Epithelial cell of prostate (primary cell): ENCODE measurements at places on chromosomes 12 and 14.
A peak's percentile ranks its signal among the peaks of the same experiment; 100 is the strongest.

DNA sequence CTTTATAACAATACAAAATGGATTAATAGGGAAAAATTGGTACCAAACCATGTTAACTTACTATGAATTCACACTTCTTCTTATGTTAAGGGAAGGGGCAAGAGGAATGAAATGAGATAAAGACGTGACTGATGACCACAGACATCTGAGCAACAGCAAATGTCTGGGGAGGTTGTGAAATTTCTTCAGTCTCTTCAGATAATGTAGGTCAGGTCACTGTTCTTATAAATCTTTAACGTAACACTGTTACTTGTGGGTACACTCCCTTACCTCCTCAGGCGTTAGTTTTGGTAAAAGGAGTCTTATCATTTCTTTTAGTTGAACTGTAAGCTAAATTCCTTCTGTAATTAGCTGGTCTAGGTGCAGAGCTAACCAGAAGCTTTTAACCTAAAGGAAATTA lies 405.0 kb upstream of the LRFN5 start:
- DNase-seq, result no peak

- DNase-seq, result no peak
Observed at GRCh38 chr12:117580718-117581062, 219.3 kb upstream of the NOS1 start.

DNA sequence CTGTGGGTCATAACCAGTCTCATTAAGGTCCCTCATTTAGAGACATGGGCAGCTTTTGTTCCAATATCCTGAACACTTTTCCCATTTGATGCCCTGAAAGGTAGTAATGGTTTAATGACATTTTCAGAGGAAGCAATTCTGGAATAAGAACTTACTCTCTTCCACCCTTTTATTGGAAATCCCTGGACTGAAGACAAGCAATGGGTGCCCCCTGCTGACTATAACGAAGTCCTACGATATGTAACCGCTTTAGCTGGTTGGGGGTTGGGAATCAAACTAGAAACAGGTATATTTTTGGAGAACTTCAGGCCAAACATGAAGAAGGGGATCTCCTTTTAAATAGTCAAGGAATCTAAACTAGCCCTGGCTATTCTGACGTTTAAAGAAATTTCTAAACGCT lies 20.5 kb downstream of the SARNP start:
- no peak for DNase-seq

GRCh38 chr14:89614009-89614691 lies 197.1 kb upstream of the FOXN3 start:
- DNase-seq, result no peak

DNA sequence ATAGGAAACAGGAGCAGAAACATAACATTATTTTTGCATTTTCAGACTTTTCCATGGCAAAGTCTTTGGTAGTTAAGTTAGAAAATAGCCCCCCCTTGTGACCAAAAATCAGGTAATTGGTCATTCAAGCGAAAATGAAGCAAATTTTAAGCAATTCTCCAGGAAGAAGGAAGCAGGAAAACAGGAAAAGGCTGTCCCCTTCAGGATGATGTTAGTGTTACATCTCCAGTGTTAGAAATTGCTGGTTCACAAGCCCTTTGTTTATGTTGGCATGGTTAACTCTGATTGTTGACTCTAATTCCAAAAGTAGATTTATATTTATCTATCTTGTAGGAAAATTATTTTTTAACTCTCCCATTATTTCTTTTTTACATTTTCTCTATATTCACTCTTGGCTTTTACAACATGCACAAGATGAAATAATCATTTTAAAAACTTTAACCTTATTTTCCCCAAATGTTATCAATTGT lies 18.8 kb upstream of the GAS2L3 start:
- DNase-seq, result peak; percentile 29

DNA sequence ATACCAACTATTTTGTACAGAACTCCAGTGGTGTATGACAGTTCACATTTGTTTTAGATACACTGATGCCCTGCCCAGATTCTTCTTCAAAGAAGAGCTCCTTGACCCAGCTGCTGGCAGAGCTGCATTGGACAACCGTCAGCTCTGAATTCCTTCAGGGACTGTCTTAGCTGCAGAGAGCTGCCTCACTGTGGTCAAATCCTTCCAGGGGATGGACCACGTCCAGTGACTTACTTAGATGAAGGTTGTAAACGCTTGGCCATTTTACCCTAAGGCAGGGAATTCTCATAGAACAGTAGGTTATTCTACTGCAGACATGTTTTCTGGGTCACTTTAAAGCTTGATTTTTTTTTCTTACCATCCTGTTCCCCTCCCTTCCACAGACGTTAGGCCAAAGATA lies 905.0 kb upstream of the ATXN7L3B start:
- no peak for DNase-seq

DNA sequence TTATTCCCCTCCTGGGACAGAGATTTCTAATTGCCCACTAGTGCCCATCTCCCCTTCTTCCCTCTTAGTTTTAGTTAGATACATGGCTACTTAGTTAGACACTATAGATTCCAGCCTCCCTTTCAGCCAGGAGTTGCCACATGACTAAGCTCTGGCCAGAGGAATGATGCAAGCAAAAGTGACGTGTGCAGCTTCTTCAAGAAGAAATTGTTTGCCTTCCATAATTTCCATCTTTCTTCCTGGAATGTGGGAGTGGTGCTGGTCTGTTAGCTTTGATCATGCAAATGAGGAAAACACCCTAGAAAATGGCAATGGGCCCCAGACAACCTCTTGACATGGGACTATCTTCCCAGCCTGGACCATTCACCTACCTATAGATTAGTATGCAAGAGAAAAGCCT lies 21.4 kb downstream of the CCDC177 start:
- no peak for DNase-seq

GRCh38 chr12:77610446-77610845 lies 220.2 kb upstream of the NAV3 start:
- DNase-seq, result no peak

DNA sequence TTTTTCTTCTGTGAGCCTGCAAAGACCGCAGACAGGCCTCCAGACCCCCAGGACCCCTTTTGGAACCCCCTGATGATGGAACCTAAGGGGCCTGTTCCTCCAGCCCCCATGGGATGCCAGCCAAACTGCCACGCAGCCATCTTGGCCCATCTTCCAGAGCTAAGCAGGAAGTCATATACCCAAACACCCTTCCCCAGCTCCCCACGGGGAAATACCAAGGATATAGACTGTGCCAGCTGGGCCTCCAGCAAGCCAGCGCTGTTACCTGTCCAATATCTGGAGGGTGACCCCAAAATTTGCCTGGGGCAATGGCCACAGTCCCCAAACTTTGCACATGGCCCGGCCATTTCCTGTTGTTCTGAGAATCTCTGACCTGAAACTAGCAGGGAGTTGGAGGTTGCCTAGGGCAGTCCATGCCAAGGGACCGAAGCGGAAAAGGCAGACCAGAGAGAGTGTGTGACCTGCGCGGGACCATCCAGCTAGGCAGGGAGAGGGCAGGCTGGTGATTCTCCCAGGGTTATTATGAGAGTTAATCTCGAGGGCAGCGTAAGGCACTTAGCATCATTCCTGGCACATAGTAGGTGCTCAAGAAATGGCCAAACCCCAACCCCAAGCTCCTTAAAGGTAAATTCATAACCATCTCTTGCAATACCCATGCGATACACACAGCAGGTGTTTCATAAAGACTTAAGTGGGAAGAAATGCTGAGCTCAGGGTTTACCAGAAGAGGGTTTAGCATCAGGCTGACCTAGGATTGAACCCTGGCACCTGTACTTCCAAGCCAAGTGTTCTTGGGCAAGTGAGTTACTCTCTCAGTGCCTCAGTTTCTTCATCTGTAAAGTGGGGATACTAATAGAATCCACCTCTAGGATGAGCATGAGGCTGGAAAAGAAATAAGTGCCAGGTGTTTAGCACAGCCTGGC lies 2.6 kb upstream of the RASAL1 start:
- no peak for DNase-seq

DNA sequence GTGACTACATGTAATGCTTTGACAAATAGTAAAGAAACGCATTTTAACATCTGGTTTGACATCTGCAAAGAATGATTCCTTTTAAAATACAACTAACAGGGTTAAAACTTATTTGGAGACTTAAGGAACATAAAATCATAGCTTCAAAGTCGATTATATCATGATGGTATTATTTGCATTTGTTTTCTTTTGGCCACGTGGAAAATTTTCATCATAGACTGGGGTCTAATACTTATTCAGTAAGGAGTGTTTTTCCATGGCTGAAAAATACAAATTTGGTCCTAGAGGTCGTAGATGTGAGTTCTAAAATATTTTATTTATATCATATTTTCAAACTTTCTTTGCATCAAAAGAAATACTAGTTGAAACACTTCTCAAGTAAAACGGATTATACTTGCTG lies 31.5 kb upstream of the LMNTD1 start:
- no peak for DNase-seq

DNA sequence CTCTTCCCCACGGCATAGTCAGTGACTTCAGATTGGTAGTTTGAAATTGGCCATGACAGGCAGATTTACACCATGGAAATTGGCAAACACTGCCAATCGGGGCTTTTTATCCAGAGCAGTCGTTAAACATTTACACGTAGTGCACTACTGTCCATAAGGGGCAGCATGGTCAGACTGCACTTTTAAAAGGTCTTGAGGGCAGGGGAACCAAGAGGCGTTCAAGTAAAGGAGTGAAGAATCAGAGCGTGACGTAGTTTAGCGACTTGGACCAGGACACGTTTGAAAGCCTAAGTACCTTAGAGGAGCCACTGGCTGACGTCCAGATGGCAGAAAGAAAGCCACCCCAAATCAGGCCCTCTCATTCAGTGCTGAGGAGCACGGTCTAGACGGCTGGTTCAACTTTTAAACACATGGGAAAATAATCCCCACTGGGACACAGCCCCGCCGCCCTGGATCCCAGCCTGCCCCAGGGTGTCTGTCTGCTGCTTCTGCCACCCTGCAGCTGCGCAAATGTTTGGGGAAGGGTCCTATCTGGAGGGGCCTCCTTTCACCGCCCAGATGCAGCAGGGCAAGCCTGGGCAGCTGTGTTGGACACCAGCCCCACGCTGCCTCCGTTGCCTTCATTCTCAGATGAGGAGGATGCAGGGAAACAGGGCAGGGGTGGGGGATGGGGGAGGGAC lies 52.5 kb upstream of the PPP2R5C start:
- no peak for DNase-seq

DNA sequence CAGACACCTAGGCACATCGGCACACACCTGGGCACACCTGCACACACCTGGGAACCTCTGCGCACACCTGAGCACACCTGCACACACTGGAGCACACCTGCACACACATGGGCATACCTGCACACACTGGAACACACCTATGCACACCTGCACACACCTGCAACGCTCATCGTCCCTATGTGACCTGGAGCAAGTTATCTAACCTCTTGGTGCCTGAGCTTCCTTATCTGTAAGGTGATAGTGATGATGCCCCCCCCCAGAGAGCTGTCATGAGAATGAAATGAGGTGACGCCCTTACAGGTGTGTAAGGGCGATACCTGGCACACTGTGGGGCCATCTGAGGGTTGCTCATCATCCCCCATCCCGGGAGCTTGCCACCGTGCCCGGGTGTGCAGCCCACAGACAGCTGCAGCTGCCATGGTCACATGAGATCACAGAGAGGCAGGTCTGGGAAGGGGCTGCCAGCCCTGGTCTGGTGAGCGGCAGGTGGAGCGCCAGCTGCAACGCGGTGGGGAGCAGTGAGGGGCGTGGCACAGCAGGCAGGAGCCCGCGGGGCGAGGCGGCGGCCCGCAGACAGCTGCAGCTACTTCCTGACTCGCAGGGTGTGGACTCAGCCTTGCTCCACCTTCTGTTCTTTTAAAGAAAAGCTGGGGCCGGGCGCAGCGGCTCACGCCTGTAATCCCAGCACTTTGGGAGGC lies 59.9 kb upstream of the FBRSL1 start:
- no peak for DNase-seq

DNA sequence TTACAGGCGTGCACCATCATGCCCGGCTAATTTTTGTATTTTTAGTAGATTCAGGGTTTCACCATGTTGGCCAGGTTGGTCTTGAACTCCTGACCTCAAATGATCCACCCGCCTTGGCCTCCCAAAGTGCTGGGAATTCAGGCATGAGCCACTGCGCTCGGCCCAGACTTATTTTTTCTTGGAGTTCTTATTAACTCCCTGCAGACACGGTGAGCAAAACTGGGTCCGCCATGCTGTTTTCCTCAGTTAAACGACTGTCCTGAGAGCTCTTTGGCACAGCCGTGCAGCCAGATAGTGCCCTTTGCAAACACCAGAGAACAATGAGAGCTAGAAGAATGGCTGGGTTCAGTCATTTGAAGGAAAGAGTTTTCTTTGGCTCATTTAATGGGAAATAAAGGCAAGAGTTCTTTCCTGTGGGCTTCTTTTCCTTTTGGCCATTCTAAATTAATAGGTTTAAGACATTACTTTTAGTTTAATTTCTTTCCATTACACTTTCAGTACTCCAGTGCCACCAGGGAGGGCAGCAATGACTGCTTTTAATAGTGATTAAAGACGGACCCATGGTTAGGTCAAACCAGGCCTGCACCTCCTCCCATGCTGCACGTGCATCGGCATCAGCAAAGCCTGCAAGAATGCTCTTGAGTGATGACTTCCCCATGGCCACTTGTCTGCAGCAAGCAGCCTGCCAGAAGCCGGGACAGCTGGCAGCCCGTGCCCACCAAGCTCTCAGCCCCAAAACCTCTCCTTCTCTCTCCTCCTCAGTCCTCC lies 60.7 kb downstream of the VCPKMT start:
- DNase-seq, result no peak

GRCh38 chr12:52049286-52049685 lies 2.0 kb upstream of the NR4A1 start:
- DNase-seq, result no peak

- DNase-seq, result no peak
Observed at GRCh38 chr12:92615703-92616102, 87.1 kb upstream of the PLEKHG7 start.

- no peak for DNase-seq
Observed at GRCh38 chr12:2417481-2418160, 364.8 kb downstream of the CACNA1C start.

DNA sequence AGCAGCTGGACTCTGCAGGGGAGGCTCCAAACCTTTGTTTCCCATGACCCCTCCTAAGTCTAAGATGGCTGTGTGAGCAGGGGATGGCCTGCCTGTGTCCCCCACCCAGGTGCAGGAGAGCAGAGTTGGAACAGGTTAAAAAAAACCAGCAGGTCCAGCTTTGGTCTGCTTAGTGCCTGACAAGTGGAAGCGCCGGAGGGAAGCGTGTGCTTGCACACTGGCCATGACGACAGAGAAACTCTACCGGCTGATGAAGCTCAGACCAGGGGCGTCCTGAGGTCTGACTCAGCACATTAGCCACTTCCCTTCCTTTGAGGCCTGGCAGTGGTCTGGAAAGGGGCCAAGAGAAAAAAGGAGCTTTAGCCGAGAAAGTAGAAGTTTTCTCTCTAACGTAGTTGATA lies 280.1 kb downstream of the VRK1 start:
- peak; percentile 46 for DNase-seq

DNA sequence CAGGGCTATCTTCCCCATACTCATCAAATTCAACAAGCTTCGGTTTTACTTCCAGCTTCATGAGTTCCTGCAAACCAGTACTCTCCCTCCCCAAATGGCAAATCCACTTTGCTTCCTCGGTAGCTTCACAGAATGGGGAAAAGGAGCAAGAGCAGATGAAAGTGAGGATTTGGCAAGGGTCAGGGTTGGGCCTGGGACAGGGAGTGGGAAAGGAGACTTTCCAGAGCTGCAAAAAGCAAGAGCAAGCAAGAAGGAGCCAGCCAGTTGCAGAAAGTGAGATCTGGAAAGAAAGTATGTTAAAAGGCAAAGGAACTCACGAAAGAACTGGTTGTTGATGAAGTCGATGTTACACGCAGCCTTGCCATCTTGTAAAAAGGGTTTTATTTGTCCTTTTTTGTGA lies 522.8 kb upstream of the TBX3 start:
- no peak for DNase-seq

- DNase-seq, result no peak
Observed at GRCh38 chr14:28461389-28461788, 305.2 kb upstream of the FOXG1 start.
